G401 (cell line): ENCODE measurements at places on chromosomes 5 and 9.

GRCh38 chr5:16000056-16000455 lies 179.5 kb downstream of the MARCHF11 start:
- no peak for DNase-seq

- no peak for DNase-seq
These were observed 206.3 kb downstream of the CSNK1G3 start for GRCh38 chr5:123718238-123718637.

DNA sequence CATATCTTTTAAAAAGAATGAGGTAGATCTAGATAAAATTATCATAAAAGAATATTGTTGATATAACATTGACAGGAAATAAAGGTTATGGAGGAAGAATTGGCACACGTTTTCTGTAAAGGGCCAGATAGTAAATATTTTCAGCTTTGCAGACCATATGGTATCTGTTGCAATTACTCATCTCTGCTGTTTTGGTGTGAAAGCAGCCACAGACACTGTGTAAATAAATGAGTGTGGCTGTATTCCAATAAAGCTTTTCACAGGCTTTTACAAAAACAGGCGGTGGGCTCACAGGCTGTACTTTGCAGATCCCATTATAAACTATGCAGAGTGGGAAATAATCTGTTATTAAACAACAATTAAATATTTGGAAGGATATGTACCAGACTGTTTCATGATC lies 87.4 kb downstream of the SGCD start:
- no peak for DNase-seq

DNA sequence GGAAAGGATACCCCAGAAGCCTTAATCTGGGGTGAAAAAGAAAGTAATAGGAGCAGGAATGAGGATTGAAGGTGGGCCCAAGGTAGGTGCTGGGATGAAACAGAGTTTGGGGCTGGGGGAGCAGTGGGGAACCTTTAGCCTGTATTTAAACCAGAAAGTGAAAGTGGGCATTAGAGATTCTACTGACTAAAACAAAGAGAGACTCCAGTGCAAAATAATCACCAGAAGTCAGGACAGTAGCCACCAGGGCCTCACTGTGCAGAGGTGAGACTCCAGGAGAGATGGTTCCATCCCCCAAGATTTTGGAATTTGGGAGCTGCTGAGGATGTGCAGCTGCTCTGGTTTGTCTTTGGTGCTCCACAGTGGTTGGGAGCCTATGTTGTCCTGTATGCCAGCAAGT lies 13.1 kb downstream of the DNAJB5 start:
- no peak for DNase-seq

DNA sequence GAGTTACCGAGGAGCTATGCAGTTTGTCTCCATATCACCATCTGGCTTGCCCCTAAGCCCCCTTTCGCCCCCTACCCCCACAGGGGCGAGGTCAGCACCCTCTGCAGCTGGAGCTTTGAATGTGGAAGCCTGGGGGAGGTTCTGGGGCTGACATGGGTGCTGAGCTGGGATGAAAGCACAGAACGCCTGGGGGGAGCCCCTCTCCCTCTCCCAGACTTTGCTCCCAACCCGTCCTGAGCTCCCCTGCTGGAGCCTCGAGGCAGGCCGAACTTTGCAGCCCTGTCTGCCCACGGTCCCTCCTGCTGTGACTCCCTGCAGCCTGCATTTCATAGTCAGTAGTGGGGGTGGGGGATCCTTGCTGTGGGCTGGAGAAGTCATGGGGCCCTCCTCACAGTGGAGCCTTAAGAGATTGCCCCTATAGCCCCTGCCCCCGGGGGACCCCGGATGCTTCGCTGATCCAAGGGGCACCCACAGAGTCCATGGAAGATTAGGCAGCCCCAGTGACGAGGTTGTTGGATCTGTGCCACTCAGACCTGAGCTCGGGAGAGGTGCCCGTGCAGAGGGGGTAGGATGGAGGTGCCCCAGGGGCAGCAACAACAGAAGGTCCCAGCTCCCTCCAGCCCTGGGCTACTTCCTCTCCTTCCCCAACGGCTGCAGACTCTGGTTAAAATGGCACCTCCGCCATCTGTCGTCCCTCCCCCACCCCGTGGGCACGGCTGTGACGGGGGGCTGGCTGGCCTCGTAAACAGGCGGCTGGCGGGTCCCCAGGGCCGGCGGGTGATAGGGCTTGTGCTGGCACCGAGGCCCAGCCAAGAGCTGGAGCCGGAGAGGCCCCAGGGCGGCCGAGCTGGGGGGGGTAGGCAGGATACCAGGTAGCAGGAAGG lies 162.0 kb downstream of the C9orf50 start:
- peak; percentile 64 for DNase-seq

DNA sequence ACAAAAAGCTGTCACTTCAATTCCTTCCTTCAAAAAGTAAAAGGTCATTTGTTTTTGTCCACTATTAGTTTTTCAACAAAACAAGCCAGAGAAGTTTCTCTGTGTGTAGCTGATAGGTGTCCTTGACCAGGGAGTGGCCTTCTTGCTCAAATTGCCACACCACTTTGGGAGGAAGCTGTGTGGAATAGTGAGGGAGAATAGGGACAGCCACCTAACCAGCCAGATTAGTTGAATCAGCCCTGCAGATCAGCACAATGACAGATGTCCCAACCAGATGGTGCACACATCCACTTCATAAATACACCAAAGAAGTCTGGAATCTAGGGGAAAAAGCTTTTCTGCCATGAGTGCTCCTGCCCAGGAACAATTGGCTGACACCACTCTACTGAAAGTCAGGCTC lies 37.2 kb downstream of the NREP start:
- DNase-seq = peak; percentile 73

- DNase-seq = no peak
These were observed 87.7 kb downstream of the PDE8B start for GRCh38 chr5:77298146-77298545.

- DNase-seq = peak; percentile 82
These were observed 988 bp downstream of the OXCT1 start for GRCh38 chr5:41869151-41869723.

DNA sequence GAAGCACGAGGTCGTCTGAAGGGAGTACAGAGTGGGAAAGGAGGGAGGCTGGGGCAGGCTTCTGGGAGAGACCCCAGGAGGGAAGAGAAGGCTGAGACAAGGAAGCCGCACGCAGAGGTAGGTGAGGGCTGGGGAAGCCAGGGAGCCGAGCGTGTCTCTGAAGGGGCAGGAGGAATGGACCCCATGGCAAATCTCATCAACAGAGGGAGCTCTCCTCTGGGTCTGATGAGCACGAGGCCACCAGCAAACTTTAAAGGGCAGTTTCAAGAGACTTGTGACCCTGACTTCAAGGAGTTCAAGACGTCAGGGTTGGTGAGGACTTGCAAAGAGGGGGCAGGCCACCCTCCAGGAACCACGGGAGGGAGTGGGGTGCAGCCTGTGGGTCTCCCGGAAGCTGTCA lies 326.2 kb upstream of the IRX2 start:
- no peak for DNase-seq

GRCh38 chr9:32647671-32648070 lies 12.2 kb upstream of the TAF1L start:
- DNase-seq = no peak

DNA sequence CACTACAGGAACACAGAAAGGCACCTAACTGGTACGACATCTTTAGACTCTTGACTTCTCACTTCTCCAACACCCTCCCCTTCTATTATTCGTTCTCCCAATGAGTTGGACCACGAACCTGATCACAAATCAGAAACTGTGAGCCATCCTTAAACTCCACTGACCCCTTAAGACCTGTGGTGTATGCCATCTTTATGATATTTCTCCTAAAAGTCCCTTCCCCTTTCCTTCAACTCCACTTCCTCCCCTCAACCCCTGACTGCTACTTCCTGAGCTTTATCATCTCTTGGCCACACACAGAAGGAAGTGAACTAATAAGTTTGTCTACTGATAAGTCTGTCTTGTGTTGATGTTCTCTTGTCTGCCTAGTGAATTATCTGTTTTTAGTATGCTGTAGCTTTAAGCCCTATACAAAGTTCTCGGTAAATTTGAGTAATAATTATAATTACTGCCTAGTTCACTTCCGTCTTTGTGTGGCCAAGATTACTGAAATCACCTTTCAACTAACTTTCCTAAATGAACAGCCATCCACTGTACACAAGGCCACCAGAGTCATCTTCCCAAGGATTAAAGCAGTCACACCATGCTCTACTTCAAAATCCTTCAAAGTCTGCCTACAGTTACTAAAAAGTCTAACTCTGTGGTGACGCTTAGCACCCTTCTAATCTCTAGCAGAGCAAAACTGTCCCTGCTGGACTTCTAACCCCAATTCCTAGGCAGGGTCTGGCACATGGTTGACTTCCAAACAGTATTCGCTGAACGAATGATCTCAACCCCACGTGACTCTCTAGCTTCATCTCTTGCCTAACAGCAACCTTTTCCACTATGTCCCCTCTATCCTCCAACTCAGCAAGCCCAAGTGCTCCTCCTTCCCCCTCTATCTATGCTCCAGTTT lies 23.2 kb downstream of the ELOVL7 start:
- no peak for DNase-seq

- no peak for DNase-seq
These were observed 317.4 kb downstream of the ARHGEF28 start for GRCh38 chr5:73943397-73943796.

DNA sequence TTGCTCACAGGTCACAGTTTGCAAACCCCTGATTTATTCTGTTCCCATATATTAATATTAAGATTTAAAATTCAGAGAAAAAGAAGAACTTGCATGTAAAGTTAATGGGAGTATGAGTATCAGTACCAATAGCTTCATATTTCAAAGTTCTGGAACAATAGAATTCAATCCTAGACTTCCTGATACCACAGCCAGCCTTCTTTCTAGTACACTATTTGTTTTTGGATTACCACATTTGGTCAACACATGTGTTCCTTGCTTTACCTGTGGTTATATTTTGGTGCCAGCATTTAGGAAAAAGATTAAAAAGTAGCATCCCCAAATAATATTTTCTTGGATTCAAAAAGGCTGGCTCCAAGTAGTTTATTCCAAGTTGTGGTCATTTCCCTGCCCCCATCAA lies 49.5 kb downstream of the SPINK5 start:
- DNase-seq = no peak

DNA sequence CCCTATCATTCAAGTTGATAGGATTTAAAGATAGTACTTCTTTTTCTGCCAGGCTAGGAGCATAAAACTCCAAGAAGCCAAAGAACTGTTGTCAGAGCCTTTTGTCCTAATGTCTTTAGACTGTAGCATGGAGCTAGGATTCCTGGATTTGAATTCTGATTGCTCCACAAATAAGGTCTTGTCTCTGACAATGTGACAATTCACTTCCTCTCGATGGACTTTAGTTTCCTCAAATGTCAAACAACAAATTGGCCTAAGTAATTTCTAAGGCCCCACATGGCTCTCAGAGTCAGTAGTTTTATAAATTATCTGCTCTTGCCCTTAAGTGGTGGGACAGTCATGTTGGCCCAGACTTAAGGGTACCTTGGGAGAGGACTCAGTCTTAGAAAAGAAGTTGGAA lies 36.7 kb downstream of the RFK start:
- DNase-seq = no peak

DNA sequence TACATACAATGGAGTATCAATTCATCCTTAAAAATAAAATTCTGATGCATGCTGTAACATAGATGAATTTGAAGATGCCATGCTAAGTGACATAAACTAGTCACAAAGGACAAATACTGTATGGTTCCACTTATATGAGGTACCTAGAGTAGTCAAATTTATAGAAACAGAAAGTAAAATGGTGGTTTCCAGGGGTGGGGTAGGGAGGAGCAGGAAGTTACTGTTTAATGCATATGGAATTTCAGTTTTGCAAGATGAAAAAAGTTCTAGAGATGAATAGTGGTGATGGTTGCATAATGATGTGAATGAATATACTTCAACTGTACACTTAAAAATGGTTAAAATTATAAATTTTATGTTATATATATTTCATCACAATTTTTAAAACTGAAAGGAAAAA lies 57.3 kb upstream of the FNIP1 start:
- no peak for DNase-seq

DNA sequence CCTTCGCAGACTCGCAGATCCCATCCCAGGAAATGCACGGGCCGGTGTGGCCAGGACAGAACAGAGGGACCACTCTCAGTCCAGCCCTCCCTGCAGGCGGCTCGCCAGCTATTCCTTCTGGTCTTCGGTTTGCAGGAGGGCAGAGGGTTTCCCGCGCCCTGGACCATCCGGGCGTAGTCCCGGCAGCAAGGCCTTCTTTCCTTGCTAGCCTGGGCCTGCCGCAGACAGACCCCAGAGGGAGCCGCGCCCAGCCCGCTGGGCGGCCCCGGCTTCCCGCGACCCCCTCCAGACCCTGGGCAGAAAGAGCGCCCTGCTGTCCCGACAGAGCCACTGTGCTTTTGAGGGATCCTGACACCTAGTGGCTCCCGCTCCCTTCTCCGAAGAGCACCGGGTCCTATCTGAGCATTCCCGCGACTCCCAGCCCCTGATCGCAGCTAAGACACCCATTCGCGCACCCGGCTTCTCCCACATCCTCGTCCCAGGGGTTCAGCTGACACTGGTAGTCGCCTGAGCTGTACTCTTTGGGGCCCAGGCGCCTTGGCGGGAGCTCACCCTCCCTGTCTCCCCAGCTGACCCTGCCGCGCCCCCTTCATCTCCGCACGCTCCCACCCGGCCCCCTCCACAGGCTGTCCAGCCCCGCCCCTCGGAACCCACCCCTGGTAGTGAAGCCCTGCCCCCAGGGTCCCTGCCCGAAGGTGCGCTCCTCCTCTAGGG lies 1.1 kb downstream of the CFAP90 start:
- DNase-seq = peak; percentile 30

DNA sequence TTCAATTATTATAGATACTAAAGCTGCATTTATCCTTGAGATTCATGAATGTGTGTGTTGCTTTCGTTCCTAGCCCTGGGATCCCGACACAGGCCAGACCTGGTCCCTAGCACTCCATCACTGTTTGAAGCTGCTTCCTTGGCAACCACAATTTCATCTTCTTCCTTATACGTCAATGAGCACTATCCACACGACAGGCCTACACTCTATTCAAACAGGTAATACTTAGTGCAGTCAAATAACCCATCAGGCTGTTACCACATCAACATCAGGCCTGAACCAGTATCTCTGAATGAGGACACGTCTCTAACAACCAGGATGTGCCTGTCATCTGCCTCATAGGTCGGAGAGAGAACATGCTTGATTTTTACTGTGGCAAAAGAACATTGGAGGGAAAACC lies 73.3 kb downstream of the PRKACG start:
- DNase-seq = no peak

GRCh38 chr5:33565324-33565723 lies 124.6 kb downstream of the TARS1 start:
- peak; percentile 8 for DNase-seq

DNA sequence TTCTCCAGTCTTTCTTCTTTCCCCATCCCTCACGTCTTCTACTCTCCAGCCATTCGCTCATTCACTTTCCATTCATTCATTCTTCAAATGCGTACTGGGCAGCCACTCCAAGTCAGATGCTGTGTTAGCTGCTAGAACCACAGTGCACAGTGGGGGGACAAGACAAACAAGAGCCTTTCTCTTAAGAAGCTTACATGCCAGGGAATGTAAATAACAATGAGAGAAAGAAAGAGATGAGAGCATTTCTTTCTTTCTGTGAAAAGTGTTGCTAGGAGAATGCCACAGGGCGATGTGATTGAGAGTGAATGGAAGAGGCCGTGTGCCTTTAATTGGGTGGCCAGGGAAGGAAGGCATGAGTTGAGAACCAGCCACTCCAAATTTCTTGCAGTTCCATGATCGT lies 46.3 kb upstream of the SMIM23 start:
- DNase-seq = no peak
